ENCODE measurements at places on chromosomes 3 and 15.

GRCh38 chr15:100987143-100987542, 68.0 kb downstream of the LRRK1 start:
- DNase-seq: no peak

DNA sequence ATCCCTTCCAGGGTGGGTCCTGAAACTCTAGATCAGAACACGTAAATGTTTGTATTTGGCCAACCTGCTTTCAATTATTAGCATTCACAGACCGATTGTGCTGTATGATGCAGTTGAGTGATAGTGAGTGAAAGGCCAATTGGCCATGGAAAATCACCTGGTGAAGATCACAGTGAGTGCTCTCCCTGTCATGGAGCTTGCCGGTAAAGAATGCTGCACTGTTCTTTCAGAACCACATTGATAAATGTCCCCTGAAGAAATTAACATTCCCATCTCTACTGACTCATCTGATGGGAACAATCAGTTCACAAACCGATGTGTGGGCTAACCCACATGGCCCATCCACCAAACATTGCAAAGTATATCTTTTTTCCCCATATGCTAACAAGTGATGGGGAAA, 324.8 kb upstream of the TBL1XR1 start:
- no peak for DNase-seq

DNA sequence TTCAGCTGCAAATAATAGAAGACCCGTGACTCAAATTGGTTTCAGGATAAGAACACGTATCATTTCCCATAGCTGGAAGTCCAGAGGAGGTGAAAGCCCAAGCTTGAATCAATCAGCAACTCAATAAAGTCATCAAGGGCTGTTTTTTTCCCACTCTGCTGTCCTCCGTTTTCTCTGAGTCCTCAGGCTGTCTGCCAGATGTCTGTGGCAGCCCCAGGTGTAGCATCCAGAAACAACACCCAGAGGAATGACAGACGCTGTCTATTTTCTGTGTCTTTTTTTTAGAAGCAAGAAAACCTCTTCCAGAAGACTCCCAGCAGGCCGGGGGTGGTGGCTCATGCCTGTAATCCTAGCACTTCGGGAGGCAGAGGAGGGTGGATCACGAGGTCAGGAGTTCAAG, 204.4 kb downstream of the FAM43A start:
- DNase-seq: no peak

DNA sequence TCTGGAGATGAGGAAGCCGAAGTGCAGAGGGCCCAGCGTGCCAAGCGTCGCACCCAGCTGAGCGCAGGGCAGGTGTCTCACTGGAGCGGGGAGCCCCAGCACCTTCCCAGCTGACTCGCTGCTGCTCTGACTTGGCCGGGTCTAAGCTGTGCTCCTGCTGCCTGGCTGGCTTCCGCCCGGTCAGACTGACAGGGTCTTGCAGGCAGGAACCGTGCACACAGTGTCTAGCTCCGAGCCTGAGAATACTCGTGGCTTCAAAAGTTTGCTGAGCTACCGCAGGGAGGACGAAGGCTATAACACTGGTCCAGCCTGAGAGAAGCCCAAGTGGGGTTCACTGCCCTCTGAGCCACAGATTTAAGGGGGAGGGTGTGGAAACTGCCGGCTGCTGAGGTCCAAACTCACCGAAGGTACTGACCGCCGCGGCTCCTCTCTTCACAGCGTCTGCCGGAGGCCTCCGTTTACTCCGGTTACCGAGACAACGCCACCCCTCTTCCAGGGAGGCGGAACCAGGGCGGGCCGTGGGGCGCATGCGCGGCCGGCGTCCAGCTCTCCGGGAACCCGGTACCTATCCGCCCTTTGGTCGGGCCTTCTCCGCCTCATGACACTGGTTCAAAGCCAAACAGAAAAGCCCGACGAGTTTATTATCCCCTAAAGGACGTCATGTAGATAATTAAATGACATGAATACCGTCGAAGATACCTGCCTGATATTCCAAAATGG, at the start of gene CFAP44:
Gene CFAP44 (minus strand): TSS at position 443 of the 720 bp plus-strand sequence. CDS start 7,829 bp downstream, outside the sequence.
- DNase-seq: peak; percentile 72

- DNase-seq: no peak
These were observed 202.8 kb downstream of the PLCL2 start for GRCh38 chr3:17087509-17087908.

- no peak for DNase-seq
These were observed 431 bp upstream of the YEATS2 start for GRCh38 chr3:183697123-183697609.

DNA sequence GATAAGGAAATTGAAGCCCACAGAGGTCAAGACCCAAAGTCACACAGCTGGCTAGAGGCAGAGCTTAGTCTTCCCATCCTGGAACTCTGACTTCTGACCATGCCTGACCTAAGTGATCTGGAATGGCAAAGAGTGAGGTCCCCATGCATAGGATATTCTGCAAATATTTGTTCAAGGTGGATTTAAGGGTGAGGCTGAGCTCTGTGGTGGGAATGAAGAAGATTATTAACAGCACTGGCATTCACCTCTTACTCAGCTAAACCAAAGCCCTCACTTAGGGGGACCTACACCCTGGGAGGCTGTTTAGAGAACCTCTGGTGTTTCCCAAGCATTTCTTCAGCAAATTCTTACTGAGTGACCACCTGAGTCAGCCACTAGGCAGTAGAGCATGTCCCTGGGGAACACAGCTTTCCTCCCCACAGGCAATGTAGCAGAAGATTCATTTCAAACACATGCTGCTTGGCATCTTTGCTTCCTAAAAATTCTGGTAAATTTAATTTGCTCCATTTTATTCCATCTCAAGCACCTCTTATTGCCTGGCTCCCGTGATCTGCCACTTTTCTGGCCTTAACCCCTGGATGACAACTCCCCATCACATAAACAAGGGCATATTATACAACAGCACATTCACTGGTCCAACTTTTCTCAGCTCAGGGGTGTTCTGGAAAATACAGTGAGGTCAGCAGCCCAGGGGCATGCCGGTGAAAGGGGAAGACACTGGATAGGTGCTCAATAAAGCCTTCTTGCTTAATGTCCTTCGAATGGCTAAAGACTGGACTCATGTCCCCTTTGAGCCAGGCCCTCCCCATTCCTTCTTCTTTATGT, 176.0 kb downstream of the ABHD5 start:
- no peak for DNase-seq

DNA sequence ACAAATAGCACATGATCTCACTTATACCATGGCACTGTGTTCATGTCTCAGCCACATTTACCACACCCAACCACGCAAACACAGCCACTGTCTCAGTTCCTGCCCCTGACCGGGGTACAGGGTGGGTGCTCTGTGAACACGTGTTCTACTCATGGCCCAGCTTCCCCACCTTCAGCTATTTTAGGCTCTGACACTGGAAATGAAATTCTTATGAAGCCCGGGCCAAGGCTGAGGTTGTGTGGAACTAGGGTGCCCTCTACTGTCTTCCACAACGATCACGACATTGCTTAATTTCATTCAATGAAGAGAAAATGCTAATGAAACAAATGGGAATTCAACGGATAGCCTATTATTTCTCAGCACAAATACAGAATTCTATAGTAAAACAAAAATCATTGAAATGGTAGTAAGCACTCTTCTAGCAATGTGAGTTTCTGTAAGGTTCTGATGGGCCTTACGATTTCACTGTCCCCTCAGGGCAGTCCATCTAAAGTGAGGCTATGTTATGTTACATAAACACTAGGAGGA, 2.1 kb upstream of the GABRA5 start:
- peak; percentile 2 for DNase-seq

- no peak for DNase-seq
These were observed 86.1 kb downstream of the PLCH1 start for GRCh38 chr3:155658671-155659261.

GRCh38 chr15:81284256-81285031, 39.5 kb downstream of the STARD5 start:
- no peak for DNase-seq

GRCh38 chr15:66753687-66754377, 51.8 kb downstream of the SMAD6 start:
- no peak for DNase-seq

DNA sequence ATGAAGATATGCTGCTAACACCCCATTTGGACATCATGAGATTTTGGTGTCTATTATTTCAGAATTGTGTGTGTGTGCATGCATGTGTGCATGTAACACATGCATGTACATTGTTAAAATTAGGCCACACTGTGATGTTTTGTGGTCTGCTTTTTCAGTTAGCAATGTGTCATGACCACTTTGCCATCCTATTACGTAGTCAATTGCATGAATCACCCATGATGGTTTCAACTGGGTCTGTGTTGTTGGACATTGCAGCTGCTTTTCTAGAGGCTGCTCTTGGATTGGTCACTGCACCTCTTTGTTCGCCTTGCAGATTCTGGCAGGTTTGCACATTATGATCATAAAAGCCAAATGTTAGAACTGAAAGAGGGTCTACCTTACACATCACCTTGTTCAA, 101.0 kb upstream of the THBS1 start:
- DNase-seq: no peak

DNA sequence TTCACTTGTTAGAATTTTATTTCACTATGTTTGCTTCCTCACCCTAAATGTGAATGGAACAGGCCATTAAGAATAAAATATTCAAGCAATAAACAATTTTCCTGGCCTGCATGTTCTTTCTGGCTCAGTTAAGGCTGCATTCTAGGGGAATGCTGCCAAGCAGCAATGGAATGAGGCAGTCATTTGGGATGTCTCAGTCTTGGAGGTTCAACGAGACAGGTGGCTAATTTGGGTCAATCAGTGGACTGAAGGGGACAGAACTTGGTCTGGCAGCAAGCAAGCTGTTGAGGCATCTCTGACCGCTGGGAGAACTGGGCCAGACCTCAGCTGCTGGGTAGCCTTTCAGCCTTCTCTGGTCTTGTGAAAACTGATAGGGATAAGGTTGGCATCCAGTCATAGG, 241.6 kb downstream of the NLGN1 start:
- DNase-seq: no peak

GRCh38 chr15:44033894-44034293, 161.2 kb downstream of the FRMD5 start:
- no peak for DNase-seq

- no peak for DNase-seq
These were observed 1155.5 kb downstream of the TBL1XR1 start for GRCh38 chr3:176041812-176042211.

- DNase-seq: no peak
These were observed 208.4 kb downstream of the TP63 start for GRCh38 chr3:189839576-189839975.

DNA sequence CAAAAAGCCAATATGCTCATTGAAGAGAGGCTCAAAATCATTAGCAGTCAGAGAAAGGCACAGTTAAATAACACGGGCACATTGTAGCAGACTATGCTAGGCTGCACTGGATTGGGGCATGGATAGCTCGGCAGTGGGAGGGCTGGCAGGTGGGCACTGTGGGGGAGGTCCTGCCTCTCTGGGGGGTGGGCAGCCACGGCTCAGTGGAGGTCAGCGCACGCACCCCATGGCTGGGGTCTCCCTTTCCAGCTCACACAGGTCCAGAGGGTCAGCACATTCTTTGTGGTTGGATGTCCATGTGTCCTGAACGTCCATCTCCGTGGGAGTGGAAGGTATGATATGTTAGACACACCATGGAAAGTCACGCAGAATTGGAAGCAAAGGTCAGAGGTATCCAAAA, 18.4 kb upstream of the MGLL start:
- no peak for DNase-seq

- no peak for DNase-seq
These were observed 25.5 kb downstream of the RTP1 start for GRCh38 chr3:187222801-187223200.

DNA sequence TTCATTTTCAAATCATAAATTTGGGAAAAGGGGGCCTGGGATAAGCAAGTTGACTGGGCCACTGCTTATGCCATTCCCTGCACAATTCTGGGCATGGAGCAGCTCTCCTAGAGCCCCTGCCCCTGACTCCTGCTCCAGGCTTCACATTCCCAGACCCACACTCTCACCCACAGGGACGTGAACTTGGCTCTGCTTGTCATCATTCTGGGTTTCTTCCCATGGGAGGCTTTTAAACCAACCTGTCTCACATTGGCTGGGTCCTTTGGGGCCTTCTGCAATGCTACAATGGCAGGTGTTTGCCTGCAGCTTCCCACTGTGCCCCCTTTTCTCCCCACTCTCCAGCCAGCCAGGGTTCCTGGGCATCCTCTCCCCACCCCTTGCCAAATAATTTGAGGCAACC, 49.1 kb downstream of the CYP19A1 start:
- no peak for DNase-seq

DNA sequence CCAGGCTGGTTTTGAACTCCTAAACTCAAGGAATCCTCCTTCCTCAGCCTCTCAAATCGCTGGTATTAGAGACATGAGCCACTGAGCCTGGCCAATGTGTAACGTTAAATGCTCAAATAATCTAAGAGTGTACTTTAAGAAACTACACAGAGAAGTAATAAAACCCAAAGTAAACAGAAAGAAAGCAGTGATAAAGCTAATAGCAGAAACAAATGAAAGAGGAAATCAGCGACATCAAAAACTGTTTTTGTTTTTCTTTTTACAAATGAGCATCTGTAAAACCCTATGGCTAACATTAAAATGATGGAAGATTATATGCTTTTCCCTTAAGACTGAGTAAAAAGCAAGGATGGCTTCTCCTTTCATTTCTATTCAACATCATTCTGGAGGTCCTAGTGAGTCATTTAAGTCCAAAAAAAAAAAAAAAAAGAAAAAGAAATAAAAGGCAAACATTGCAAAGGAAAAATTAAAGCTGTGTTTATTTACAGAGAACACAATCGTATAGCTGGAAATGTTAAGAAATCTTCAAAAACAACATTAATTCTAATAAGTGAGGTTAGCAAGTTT, 36.8 kb upstream of the FNDC3B start:
- no peak for DNase-seq

DNA sequence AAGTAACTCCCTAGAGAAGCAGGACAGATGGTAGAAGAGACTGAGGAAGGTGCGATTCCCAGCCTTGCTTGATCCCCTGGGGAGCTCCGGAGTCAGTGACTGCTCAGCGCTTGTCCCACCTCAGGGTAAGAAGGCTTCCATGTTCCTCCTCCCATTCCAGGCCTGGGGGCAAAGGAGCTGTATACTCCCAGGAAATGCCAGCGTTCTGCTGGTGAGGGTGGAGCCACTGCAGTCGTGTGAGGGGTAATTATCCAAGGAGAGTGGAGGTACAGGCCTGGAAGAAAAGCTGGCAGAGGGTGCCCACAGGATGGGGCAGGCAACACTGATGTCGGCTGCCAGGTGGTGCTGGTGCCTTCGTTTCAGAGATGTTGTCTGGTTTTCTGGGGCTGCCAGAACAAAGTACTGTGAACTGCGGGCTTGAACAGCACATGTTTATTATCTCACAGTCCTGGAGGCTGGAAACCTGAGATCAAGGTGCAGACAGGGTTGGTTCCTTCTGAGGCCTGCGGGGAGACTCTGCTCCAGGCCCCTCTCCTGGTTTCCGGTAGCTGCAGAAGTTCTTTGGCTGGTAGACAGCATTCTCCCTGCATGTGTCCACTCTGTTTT, 12.1 kb upstream of the APBA2 start:
- DNase-seq: no peak

- DNase-seq: no peak
These were observed 2.2 kb downstream of the PIAS1 start for GRCh38 chr15:68056097-68056865.

- no peak for DNase-seq
These were observed 672 bp downstream of the NEDD4 start for GRCh38 chr15:55992769-55993110.
